RWPE1 (cell line): ENCODE measurements at places on chromosomes 13 and 19.

DNA sequence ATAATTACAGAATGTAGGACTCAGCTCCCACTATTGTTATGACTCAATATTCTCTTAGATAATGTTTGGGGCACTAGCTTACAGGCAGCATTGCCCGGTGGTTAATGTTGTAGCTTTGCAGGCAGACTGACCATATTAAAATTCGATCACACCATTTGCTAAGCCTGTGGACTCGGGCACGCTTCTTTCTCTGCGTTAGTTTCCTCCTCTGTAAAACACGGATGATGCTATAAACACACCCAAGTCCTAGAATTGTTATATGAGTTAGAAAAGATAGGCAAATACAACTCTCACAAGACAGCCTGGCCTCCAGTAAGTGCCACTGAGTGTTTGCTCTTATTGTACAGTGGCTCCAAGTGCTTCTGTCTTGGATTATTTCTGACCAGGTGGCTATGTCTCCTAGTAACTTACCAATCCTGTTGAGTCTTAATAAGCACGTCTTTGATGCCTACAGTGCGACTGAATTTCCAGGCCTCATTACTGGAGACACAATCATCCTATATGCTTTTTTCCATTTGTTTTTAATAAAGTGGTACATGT, 50.0 kb upstream of the ALOX5AP start:
- no peak for DNase-seq

DNA sequence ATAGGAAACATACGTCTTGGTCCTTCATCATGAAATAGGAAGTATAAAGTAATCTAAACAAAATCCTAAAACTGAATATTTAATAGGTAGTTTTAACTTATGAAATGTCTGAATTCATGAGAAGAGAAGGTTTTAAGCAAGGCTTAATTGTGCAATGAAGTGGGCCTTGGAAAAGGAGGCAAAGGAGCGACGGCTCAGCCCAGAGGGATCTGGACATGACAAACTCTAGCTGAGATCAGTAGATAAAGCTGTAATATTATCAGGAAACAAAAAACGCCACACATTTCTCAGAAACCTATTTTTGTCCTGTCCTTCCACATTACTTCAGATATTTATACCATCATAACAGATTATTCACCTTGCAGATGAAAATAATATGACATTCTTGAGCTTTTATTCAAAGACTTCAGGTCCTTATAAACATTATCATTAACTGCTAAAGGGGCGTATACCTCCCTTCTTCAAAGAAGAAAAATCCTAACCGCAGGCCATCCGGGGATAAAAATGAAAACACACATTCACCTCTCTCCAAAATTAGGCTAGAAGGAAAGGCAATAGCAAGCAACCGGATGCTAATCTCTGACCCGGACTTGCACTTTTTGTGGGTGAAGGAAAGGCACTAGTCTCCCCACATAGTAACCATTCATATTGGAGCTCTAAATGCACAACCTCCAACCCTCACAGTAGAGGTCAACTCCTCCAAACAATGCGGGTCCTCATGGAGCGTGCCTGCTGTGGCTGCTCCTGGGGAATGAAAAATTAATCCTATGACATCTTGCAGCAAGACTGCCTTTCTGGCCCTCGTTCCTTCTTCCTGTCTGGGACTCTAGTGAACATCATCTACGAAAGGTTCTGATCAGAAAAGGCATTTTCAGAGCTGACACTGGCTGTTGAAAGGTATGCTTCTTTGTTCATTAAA, 108.8 kb downstream of the TBC1D4 start:
- no peak for DNase-seq

DNA sequence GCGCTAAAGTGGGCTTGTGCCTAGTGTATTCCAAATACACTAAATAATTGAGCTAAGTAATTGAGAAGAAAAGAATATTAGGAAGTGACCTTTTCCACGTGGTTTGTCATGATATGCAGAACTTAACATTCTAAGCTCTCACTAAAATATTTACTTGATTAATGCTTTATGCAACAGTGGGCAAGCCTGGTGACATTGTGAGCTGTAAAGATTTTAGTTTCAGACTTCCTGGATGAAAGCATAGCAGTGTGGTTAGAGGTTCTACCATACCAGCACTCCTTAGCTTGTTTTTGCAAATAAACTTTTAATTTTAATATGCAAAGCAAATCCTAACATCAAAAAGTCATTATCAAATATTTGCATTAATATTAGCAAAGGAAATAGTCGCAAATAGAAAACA, 1065.1 kb upstream of the SPRY2 start:
- no peak for DNase-seq

DNA sequence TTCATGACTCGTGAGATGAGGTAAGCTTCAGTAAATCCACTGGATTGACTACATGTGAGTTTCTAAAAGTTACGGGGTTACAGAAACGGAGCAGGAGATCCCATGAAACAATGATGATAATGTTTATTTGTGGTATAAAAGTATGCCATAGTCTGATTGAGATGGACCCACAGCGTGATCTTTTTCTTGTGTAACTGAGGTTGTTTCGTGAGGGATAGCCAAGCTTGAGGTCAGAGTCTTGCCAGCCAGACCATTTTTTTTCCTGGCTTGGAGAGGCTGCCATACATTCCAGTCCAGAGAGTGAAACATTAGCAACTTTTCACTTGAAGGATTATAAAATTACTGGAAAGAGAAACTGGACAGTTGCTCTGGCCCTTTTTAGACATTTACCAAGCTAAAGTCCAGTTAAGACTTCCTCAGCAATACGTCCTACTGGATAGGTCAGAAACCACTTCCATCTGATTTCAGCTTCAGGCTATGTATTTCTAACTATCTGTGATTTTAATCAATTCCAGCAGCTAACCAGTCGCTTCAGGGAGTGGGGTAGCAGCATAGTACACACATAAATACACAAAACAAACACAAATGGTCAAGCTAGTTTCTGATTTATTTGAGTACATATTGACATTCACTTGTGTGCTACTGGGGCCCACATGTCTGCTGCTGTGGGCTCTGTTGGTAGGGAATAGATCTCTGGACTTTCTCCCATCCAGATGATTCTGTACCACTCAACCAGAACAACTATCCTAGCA, 194.6 kb downstream of the POSTN start:
- DNase-seq = no peak

DNA sequence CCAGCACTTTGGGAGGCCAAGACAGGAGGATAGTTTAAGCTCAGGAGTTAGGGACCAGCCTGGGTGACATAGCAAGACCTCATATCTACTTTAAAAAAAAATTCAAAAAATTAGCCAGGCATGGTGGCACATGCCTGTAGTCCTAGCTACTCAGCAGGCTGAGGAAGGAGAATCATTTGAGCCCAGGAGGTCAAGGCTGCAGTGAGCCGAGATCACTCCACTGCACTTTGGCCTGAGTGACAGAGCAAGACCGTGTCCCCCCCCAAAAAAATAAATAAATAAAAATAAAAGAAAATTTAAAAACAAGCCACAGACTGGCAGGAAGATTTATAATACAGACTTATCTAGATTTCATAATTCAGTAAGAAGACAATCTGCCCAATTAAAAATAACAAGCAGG, 14.8 kb downstream of the PSPC1 start:
- no peak for DNase-seq

GRCh38 chr19:48705431-48705830, 9.7 kb downstream of the FUT2 start:
- no peak for DNase-seq

GRCh38 chr13:45994752-45995151, 57.8 kb downstream of the ZC3H13 start:
- DNase-seq = no peak

- no peak for DNase-seq
Measured at GRCh38 chr13:91539286-91540157, 141.1 kb downstream of the GPC5 start.

DNA sequence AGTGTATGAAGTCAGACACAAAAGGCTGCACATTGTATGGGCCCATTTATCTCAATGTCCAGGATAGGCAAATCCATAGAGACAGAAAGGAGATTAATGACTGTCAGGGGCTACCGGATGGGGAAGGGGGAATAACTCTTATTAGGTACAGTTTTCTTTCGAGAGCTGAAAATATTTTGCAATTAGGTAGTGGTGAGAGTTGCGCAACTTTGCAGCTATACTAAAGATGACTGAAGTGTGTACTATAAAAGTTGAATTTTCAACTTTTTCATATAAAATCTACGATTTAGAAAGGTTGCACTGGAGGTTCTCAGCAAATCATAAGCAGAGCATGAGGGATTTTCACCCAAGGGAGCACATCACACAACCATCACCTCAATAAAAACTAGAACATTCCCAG, 16.1 kb upstream of the SLC15A1 start:
- DNase-seq = no peak

GRCh38 chr13:113879494-113880360, 15.9 kb upstream of the GAS6 start:
- no peak for DNase-seq

DNA sequence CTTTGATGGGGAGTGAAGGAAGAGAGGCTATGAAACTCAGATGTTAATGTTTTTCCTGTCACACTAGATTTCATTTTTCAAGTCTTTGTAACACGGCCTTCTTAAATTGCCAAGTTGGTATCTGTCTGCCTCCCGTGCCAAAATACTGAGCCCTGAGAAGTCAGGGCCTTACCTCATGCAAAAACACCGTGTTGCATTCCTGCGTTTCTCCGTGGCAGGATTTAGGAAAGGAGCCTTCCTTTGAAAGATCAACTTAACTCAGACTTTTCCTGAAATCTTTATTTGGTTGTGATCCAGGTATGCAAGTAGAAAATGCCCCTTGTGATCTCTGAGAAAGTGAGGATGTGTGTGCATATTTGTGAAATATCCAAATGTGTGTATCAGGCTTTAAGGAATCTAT, 1291.0 kb upstream of the SLC10A2 start:
- DNase-seq = no peak

DNA sequence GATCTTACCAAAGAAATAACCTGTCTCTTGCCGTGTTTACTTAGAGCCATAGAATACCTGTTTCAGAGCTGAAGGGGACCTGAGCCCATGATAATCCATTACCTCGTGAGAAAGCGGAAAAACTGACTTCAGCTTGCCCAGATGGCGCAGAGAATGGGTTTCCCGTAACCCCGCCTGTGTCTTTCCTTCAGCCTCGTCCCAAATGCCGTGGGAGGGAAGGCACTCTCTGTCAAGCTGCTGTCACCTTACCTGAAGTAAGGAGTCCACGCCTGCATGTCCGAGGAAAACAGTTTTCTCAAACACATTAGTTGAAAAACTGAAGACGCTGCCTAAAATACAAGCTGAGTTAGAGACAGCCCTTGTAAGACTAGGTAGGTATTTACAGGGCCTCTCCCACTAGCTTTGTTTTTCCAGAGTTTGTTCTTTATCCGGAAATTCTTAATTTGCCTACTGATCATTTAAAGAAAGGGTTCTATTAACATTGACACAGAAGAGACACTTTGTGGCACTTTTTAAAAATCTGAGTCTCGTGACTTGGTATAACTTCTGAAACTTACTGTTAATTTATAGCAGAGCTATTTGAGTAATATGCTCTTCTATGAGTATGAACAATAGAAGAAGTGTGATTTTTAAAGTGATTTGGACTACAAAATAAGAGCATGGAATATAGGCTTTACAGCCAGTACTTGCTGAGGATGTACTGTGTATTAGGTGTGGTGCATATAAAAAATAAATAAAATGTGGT, 1.3 kb upstream of the INTS6 start:
- DNase-seq = peak; percentile 16

DNA sequence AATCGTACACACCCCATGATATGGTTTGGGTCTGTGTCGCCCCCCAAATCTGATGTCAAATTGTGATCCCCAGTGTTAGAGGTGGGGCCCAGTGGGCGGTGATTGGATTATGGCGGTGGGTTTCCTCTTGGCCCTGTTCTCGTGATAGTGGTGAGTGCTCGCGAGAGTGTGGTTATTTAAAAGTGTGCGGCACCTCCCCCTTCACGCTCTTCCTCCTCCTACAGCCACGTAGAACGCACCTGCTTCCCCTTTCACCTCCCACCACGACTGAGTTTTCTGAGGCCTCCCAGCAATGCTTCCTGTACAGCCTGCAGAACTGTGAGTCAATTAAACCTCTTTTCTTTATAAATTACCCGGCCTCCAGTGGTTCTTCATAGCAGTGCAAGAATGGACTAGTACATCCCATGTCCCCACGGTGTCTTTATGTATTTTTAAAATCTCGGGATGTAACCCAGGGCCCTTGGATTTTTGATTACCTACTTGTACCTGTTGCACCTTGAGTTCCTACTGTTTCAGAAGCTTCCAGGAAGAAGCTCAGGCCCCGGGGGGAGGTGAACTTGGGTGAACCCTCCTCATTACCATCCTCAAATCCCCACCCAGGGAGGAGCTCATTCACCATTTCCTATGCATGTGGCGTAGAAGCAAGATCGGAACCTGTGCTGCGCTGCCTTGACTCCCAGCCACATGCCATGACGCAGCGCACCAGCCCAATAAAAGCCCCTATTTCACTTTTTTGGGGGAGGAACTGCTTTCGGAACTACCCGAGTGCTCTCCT, 52.4 kb downstream of the TEX29 start:
- DNase-seq = no peak

DNA sequence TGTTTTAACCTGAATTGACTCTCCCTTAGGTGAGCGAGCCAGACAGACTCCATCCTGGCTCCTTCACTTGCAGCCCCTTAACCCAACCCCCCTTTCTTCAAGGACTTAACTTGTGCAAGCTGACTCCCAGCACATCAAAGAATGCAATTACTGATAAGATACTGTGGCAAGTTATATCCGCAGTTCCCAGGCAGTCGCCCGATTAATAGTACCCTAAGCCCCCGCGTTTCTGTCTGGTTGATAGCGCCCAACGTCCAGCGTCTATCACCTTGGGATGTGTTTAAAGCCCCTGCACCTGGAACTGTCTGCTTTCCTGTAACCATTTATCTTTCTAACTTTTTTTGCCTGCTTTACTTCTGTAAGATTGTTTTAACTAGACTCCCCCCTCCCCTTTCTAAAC, 6.2 kb downstream of the HSD17B14 start:
- DNase-seq = no peak

DNA sequence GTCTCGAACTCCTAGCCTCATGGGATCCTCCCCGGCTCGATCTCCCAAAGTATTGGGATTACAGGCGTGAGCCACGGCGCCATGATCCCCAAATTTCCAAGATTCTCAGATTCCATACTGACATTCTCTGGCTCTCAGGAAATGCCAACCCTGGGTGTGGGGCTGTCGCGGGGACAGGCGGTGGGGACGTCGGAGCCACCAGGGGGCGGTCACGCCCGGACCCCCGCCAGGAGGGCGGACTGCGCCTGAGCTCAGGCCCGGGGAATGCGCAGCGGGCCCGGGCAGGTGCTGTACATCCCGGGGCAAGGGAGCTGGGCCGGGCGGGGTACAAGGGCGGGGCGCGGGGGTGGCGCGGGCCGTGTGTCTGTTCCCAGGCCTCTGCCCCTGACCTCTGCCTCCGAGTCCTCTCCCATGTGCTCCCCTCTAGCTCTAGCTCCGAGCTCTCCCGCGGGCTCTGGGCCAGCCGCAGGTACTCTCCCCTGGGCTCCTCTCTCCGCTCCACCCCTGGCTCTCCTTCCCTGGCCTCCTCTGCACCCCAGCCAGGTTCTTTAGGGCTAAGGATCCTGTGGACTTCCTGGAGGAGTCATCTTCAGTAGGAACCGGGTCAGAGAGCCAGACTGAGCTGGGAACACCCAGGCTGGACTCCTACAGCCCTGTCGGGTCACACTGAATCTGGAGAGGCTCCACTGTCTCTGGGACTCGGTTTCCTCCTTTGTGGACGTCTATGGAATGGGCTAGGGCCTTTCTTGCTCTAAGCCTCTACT, 2.4 kb downstream of the PPP1R13L start:
- peak; percentile 90 for DNase-seq
